Stimulated activated CD8-positive, alpha-beta memory T cell treated with anti-CD3 and anti-CD28 coated beads, Interleukin-7, amount 100 ng/mL, for 4 hours (primary cell): ENCODE measurements at places on chromosomes 1 and 21.

- no peak for DNase-seq
Observed at GRCh38 chr1:14650951-14651350, 52.5 kb downstream of the KAZN start.

GRCh38 chr1:65179148-65179547 is 31.1 kb downstream of the AK4 start:
- no peak for DNase-seq

DNA sequence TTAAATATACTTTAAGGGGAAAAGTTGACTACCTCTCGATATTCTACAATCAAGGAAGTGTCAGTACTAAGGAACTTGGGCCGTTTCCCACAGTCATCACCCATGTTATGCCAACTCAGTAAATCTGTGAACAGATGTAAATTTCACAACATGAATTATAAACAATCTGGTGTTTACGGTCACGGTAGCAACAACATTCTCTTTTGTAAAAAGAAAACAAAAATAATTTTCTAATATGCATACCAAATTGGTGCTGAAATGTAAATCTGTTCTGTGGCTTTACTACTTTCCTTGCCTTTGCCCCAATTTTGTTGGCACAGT is 1.2 kb downstream of the SH3GLB1 start:
- no peak for DNase-seq

DNA sequence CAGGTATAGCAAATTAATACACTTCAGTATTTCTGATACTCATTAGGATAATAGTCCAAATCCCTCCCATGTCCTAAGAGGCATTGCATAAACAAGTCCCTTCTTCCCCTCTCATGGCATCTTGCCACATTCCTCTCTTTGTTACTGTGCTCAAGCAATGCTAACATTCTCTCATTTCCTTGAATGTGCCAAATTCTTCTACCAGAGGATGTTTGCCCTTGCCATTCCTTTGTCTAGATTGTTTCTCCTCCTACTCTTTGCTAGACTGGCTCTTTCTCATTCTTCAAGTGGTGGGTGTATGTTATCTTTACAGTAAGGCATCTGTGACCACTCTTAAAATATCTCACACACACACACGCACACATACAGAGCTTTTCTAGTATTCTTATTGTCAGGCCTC is 621.0 kb upstream of the CXADR start:
- no peak for DNase-seq

DNA sequence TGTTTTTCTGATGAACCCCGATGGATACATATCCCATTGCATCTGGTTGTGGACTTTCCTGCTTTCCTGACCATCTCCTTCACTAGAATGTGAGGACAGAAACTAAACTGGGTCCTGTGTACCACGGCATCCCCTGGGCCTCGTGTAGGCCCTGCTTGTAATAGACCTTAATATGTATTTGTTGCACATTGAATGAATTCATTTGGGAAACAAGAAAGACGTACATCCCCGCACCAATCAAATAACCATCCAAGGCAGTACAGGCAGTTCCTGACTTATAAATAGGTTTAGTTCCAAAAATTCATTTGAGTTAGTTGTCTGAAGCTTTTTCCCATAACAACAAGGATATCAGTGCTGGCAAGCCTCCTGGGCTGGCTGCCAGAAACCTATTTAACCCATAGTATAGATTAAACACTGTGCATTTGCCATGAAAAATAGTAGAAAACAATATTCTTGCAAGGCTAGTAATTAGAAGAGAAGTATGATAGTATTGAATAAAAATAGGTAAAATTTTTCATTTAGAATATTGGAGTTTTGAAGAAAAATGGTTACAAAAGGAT is 81.8 kb upstream of the CD34 start:
- no peak for DNase-seq

- DNase-seq: no peak
Observed at GRCh38 chr1:197923038-197923437, 5.9 kb downstream of the LHX9 start.

GRCh38 chr1:38527373-38527966 is 332.1 kb downstream of the RRAGC start:
- DNase-seq: peak; percentile 36

- no peak for DNase-seq
Observed at GRCh38 chr1:15436881-15437442, 1.3 kb upstream of the CTRC start.

GRCh38 chr1:165055581-165055980 is 300.9 kb downstream of the LMX1A start:
- no peak for DNase-seq

DNA sequence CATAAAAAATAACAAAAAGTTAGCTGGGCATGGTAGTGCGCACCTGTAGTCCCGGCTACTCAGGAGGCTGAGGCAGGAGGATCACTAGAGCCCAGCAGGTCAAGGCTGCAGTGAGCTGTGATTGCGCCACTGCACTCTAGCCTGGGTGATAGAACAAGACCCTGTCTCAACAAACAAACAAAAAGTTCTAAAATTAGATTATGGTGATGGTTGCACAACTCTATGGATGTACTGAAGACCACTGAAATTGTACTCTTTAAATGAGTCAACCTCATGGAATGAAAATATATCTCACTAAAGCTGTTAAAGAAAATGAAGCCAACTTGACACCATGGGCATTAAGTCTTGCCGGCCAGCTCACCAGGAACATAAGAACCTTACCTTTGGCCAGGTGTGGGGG is 9.1 kb downstream of the MRAP start:
- DNase-seq: no peak

DNA sequence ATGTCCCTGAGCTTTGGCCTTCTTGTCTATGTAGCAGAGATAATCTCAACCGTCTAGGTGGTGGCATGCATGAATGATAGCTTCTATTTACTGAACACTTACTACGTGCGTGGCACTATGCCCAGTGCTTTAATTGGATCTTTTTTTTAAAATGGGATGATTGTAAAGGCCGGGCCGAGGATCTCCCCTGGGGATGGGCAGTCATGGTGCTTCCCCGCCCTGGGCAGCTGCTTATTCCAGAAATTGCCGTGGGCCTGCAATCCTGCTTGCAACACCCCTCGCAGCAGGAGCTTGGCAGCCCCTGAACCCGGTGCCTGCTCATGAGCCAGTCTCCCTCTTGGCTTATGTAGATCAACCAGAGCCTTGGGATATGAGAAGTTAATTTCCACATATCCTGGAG is 360.7 kb downstream of the CAMTA1 start:
- no peak for DNase-seq

GRCh38 chr1:241423541-241424479 is 66.8 kb upstream of the RGS7 start:
- no peak for DNase-seq

GRCh38 chr1:207810173-207810572 is 58.3 kb downstream of the CD46 start:
- DNase-seq: no peak

DNA sequence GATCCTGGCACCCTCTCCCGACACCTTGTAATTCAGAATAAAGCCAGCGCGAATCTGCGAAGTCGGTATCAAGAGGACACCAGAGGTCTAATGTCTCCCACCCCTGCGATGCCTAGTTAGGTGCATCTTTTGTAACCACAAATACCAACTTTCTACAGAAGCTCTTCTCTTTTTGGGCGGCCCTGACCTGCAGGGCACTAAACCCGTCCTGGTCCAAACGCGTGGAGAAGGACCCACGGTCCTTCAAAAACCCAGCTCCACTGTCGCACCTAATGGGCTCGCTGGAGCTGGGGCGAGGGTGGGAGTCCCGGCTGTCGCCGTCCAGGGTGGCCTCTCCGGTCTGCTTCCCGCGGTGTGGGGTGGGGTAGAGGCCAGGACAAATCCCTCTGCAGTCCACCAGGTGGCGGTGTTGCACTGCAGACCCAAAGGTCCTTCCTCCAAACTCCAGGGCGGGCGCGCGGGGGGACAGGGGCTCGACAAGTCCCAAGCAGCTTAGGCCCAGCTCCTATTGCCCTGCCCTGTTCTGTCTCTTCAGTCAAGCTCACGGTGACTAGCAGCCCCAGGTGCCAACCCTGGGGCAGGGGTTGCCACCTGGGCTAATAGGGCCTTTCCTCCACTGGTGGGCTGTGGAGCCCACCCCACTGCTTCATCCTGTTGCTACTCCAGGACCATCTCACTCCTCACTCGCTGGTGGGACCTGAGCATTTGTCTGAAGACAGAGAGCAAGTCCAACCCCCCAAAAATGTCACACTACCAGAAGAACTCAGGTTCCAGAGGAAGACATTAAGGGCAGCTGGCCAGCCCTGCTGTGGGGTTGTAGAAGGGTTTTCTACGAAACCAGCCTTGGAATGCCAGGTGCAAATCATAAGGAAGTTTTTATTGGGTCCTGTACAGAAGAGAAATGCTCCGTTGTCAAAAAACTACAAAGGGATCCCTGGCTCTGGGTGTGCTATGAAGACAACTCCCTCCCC is 2.8 kb downstream of the HES3 start:
- DNase-seq: peak; percentile 62

- no peak for DNase-seq
Observed at GRCh38 chr1:236809148-236809547, 14.1 kb downstream of the MTR start.

DNA sequence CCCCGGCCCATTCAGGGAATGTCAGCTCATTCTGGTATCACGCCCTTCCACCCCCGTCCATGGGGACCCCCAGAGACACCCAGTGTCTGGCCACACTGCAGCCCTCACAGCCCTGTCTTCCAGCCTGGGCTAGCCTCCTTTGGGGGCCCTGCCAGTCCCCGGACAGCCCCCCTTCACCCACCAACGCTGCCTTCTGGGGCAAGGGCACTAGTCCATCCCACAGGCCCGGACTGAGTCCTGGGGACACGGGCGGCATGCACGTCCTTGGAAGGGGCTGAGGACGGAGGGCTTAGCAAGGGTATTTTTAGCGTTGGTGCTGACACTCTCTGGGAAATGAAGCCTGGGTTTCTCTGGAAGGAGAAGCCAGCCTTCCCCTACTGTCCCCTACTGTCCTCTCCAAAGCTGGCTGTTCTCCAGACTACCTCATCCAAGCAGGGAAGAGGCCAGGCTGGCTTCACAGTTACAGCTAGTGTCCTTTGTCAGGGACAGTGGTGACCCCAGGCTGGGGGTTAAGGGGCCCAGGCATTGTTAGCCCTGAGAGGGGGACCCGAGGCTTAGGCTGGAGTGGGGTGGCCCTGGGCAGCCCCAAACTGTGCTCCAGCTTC is 39.5 kb downstream of the COQ8A start:
- DNase-seq: no peak

DNA sequence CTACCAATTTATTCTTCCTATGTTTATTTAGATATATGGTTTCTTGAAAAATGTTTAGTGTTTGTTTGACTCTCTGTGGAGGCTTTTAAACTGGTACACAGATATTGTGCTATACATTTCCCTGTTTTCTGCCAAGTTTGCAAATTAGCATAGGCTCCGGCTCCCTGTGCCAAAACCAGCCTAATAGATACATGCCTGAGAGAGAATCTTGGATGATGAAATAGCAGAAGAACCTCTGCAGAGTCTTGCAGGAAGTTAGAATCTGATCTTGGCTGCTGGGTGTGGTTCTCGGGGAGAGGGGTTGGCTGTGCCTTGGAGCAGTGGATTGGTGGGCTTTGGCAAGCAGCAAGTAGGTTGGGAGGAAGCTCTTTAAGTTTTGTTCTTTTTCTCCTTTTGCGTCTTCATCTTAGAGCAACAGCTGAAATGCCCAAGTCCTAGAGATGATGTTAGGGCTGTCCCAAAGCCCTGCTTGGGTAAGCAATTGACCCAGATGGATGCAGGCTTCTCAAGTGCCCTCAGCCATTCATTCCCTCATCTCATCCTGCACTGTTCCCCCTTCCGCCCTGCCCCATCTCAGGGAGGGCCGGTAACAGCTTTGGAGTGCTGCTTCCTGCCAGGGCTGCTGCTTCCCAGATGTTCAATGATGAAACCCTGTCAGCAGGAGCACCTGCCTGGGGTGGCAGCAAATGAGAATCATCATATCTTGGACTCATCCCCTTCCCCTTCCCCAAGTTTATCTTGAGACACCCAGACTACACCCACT is 9.3 kb downstream of the PLA2G2A start:
- no peak for DNase-seq

- no peak for DNase-seq
Observed at GRCh38 chr1:19925342-19926070, 2.1 kb upstream of the PLA2G2E start.

DNA sequence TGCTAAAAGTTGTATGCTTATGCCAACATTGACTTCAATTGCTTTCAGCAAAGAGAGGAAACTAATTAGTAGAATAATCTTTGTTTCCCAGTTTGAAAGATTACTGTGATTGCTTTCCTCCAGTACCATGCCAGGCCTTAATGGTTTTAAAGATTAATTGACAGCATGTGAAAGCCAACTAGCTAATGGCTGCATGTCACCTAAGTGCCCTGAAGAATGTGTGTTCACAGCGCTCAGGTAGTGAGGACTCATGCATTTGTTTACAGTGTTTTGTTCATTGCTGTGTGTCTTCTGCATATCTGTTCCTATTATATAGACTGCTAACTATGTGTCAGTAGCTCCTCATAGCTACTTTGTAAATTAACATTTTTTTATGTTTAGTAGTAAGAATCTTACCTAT is 335.6 kb downstream of the LRRIQ3 start:
- DNase-seq: no peak

DNA sequence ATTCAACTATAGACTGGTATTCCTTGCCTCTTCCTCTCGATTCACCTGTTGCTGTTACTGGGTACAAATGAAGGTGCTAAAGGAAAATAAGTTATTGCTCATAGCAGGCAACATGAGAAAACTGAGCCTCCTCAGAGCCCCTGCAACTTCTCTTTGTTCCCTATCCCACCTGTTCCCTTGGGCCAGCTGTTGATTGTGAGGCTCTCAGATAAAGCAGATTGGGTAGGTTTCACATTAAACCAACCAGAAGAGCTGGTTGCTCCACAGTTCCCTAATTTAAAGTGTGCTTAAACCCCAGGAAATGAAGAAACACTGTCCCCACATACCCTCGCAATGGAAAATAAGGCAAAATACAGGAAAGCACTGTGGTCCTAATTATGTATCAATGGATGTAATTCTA is 4.8 kb downstream of the DEDD start:
- DNase-seq: no peak

- no peak for DNase-seq
Observed at GRCh38 chr1:154614247-154614646, 6.3 kb upstream of the ADAR start.

DNA sequence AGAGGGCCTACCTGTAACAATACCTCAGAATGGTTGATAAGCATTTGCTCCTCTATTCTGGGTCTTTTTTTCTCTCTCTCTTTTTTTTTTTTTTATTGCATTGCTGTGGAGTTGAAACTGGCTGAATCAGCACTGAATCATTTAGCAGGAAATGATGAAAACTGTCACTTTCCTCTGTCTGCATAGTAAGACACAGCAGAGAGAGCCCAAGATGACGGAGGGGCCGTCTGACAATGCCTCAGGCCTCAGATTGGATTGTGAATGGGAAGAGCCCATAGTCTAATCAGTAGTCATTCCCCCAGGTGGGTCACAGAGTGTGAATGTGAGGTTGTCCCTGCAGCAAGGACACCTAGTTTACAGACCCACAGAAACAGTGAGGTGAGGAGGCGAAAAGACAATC is 193.2 kb upstream of the PLXNA2 start:
- no peak for DNase-seq

- no peak for DNase-seq
Observed at GRCh38 chr1:83516369-83516768, 482.6 kb downstream of the TTLL7 start.

GRCh38 chr1:36083635-36084496 is at the start of gene TEKT2:
TSS of gene TEKT2 (plus strand) at chr1:36084094. CDS start at chr1:36084922, 828 bp downstream.
- DNase-seq: no peak

- DNase-seq: peak; percentile 59
Observed at GRCh38 chr1:35451125-35451528, 106.1 kb downstream of the KIAA0319L start.
